DND-41 (cell line): ENCODE measurements at places on chromosomes 12 and 14.

- no peak for DNase-seq
These were observed 12.9 kb upstream of the SERPINA4 start for GRCh38 chr14:94548131-94548998.

GRCh38 chr12:115245020-115245419, 561.0 kb upstream of the TBX3 start:
- DNase-seq = no peak

- DNase-seq = no peak
These were observed 261.9 kb downstream of the TMEM132D start for GRCh38 chr12:129641926-129642325.

DNA sequence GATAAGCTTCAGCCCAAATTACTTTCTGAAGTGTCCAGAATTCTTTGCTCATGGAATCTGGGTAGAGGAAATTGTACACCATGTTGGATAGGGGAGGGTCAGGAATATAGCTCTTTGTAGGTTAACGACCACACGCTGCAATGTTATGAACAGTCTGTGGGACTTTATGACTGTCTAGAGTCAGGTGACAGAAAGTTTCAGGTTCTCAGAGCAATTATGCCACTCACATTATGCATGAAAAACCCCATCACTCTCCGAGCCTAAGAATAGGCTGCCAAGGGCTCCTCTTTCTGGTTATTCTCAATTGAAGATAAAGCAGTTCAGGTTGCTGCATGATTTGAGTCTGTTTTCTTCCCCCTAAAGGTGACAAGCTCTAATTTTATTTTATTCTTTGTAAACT, 430.9 kb downstream of the ATP23 start:
- no peak for DNase-seq

DNA sequence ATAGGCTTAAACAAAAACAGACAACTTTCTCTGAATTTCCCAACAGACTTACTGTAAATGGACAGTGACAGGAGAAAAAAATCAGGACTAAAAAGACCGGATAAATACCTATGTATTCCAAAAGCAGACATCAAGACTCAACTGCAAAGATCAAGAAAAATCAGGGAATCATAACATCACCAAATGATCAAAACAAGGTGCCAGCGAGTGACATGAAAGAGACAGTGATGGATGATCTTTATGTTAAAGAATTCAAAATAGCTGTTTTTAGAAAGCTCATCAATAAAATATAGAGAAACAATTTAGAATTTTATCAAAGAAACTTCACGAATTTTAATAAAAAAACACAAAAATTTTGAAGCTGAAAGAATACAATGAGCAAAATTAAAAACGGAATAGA, 952.5 kb upstream of the ATXN7L3B start:
- DNase-seq = no peak

DNA sequence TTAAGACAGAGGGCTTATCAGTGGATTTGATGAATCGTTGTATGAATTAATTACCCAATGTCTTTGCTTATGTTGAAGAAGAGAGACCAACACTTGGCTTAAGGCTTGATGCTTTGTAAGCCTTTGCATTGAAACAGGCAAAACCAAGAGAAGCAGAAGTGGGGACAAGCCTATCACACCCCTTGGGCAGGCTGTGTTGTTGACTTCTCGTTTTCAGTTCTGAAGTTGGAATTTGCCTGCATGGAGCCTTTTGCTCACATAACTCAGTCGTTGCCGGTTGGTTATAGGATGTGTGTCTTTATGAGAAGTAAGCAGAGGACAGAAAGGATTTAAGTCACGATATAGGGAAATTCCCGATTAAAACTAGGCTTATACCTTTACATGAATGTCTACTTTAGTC, 94.7 kb downstream of the CCDC92 start:
- DNase-seq = no peak

- DNase-seq = no peak
These were observed 58.5 kb upstream of the ATF7IP start for GRCh38 chr12:14307004-14307403.

DNA sequence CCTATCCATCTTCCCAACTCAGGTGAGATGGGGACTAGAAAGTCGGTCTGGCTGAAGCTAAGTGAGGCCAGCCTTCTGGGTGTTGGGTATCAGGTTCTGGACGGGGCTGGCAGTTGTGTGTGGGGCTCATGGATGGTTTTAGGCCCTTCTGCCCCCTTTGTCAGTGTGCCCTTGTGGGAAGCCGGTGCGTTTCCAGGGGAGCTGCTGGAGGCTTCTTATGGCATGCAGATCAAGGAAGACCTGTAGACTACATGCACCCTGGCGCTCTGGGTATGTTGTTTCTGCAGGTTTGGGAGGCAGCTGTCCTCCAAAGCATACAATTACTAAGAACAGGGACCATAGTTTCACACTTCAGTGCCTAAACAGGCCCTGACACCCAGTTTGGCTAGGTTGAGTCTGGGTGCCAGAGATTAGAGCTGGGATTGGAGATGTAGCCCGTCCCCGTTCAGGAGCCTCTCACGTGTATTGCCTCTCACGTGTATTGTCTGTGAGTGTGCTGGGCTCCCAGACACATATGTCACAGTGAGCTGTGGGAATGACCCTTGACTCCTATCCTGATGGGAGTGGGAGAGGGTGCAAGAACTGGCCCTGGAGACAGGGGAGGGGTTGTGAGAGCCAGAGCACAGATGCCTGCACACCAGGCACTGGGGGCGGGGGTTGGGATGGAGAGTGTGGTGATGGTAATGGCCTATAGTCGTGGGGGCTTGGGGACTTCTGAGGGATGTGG, 84.4 kb downstream of the SLC25A47 start:
- peak; percentile 54 for DNase-seq

GRCh38 chr12:25056486-25057130, 107.7 kb upstream of the BCAT1 start:
- DNase-seq = no peak

- no peak for DNase-seq
These were observed 35.3 kb downstream of the VWF start for GRCh38 chr12:6088921-6089747.

DNA sequence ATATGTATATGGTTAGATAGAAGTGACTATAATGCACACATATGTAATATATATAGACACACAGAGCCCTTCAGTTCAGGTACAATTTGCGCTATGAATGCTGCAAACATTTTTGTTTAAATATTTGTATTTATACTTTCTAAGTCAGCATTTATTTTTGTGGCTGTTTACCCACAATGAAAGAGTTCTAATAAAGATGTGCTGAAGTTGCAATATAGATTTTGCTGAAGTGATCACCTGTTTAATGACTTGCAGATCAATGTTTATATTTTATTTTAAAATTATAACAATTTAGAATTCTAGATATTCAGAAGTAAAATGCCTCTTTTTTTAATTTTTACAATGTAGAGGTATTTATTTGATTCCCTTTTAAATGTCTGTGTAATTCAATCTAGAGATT, 3.5 kb downstream of the FOXG1 start:
- no peak for DNase-seq

- no peak for DNase-seq
These were observed 104.4 kb upstream of the PRB2 start for GRCh38 chr12:11499806-11500187.

DNA sequence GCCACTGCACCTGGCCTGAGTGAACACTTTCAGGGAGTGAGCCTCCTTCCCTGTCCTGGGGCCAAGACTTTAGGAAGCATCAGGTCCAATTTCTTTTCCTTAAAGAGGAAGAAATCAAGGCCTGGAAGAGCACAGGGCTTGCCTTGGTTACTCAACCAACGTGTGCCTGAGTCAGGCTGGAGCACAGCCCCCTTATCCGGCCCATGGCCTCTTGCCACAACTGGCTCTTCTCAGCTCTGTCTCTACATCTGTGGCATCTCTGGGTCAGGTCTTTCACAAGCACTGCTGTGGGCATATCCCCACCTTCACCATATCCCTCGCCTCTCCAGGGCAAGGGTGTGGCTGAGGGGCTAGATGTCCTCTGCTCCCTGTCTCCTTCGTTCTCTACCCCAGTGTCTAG, 6.8 kb downstream of the MYH6 start:
- no peak for DNase-seq

DNA sequence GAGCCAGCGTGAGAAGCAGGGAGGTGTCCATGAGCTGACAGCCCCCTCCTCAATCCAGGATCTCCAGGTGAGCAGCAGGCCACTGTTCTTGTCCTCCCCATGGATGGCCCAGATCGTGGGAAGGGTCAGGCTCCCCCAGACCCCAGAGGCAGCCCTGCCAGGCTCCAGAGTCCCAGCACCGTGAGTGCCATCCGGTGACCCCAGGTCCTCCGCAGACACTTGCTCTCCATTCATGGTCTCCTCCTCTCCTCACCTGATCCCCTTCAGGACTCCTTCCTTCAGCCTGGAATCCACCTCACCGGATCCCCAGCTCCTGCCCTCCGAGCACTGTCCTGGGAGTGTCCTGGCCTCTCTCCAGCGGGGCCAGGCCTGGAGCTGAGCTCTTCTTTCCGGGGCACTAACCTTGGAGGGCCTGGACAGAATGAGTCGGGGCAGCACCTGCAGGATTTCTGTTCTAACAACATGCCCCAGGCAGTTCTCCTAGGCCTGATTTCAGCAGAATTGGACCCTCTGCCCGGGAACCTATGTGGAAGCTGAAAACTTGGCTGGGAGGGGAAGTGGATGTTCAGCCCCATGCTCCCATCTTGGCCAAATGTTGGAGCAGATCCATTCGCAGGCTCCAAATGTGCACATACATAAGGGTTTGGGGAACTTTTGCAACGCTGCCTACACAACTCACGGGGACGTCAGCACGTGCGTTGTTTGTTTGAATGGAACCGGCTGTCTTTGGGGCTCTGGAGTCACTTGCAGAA, 341.6 kb upstream of the SFSWAP start:
- no peak for DNase-seq

DNA sequence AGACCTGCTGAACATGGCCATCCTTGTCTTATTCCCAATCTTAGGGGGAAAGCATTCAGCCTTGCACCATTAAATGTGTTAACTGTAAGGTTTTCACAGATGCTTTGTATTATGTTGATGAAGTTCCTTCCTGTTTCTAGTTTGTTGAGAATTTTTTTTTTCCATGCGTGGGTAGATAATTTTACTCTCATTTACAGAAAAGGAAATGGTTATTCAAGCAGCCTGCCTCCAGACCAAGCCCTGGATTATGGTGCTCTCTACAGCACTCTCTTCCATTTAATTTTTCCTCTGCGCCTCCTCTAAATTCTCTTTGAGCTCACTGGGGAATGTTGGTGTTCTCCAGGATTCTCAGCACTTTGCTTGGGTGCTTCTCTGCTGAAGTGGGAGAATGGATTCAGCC, 179.3 kb upstream of the PZP start:
- DNase-seq = no peak

DNA sequence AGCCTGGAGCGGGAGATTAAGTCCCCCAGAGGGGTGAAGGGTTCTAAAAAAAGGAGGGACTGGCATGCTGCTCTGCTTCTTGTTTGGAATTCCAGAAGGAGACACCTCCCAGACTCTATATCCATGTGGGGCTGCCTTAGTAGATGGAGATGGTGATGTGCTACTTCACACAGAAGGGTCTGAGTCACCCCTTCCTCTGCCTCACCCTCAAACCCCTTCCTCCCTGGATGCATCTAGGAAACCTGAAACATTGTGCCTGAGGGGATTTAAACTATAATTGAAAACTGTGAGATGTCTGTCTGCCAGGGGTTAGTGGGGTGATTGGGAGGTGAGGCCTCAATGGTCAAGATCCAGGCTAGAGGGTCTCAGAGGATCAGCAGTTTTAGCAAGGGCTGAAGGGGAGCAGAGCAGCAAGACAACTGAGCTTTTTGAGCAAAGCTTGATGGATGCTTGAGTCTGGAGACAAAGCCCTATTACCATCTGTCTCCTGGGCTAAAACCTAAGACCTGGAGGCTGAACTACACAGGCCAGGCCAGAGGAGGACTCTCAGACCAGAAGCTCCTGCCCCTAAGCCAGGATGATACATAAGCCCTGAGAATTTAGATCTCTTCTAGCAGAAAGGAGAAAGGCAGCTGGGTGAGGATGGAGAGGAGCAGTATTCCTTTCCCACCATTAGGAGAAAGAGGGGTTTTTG, 314.7 kb upstream of the ATP2B1 start:
- no peak for DNase-seq

- DNase-seq = no peak
These were observed 3.0 kb downstream of the SSTR1 start for GRCh38 chr14:38210587-38211216.

- DNase-seq = no peak
These were observed 145.9 kb downstream of the PRKCH start for GRCh38 chr14:61467296-61467695.
